ENCODE measurements at places on chromosomes 5 and 9. TPM values are rescaled to one million over a fixed set of nuclear protein-coding genes. Genes with fewer than 3 reads are reported as not detected.

DNA sequence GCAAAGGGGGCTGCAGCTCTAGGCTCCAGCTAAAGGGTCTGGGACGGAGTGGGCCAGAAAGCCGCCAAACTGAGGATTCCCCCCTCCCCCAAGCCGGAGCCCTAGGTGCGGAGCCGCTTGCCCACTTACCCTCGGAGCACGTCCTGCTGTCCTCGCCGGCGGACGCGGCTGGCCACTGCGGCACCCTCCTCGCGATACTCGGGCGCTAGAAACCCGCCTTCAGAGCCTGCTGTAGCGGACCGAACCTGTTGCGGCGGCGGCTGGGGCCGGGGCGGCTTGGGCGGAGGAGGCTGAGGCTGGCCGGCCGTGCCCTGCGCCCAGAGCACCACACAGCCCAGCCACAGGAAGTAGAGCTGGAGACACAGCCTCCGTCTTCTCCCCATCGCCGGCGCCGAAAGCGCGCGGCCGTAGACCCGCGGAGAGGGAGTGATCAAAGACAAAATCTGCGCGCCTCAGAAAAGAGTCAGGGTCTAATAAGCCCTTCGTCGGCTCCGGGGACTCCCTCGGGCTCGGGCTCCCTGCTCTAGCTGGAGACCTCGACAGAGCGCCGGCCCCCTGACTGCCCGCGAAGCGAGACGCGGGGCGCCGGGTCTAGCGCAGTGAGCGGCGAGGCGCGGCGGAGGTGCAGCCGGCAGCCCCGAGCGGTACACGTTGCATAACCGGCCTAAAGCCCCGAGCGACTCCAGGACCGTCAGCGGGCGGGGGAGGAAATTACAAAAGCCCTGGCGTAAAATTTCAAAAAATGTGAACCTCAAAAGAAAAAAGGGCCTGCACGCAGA is 635 bp downstream of the FBN2 start:
- no peak for DNase-seq

The TERT gene
- 0.04 TPM for total RNA-seq

DNA sequence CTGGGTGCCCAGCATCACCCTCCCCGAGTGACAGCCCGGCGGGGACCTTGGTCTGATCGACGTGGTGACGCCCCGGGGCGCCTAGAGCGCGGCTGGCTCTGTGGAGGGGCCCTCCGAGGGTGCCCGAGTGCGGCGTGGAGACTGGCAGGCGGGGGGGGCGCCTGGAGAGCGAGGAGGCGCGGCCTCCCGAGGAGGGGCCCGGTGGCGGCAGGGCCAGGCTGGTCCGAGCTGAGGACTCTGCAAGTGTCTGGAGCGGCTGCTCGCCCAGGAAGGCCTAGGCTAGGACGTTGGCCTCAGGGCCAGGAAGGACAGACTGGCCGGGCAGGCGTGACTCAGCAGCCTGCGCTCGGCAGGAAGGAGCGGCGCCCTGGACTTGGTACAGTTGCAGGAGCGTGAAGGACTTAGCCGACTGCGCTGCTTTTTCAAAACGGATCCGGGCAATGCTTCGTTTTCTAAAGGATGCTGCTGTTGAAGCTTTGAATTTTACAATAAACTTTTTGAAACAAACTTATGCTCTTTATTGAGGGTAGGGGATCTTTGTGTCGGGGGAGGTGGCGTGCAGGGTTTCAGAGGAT is 1.3 kb downstream of the GADD45G start:
- DNase-seq: peak; percentile 48

GRCh38 chr9:108885643-108886348 is 23.7 kb downstream of the ACTL7A start:
- DNase-seq: peak; percentile 72

GRCh38 chr5:118439831-118440230 is 548.5 kb downstream of the DTWD2 start:
- DNase-seq: no peak

- DNase-seq: no peak
Observed at GRCh38 chr5:53944981-53945380, 365.4 kb downstream of the ARL15 start.
